ENCODE measurements at places on chromosomes 2 and 18.

DNA sequence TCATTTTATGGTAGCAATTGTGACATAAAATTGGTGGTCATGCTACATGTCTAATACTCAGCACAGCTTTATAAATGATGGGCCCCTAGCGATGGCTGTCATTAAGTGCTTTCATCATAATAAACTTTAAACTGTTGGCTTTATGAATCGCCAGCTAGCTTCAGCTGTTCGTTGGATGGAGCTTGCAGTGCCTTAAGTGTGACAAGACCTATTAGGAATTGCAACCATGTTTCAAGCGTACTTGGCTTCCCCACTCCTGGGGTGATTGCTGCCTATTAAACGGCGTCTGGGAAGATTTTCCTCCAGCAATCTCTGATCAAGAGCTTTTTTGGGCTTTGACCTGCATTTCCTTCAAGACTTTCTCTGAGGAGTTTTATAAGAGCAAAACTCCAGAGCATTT lies 164.5 kb upstream of the SIX3 start:
- DNase-seq, result no peak

DNA sequence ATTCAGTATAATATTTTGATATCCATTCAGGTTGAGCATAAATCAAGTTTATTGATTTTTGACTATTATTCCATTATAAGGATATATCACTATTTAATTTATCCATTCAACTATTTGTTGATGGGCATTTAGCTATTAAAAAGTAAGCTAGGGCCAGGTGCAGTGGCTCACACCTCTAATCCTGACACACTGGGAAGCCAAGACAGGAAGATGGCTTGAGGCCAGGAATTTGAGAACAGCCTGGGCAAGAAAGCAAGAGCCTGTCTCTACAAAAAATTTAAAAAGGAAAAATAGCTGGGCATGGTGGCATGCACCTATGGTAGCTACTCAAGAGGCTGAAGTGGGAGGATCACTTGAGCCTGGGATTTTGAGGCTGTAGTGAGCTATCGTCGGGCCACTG lies 183.5 kb downstream of the HNMT start:
- DNase-seq, result no peak

DNA sequence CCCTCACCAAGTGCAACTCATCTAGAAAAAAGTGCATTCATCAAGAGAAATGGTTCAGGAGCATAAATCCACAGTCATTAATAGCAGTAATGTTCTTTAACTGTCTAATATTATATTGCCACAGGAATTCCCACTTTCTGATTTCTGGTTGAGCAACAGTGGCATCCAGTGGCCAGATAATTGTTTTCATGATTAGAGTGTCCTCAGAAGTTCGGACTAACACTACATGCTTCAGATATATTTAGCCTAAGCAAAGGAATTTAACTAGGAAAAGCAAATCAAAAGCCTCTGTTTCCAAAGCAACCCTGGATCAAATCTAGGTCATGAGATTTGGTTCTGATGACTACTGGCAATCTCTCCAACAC lies 9.8 kb upstream of the ERBB4 start:
- peak; percentile 21 for DNase-seq

GRCh38 chr2:127101756-127102477 lies 5.0 kb downstream of the BIN1 start:
- no peak for DNase-seq

DNA sequence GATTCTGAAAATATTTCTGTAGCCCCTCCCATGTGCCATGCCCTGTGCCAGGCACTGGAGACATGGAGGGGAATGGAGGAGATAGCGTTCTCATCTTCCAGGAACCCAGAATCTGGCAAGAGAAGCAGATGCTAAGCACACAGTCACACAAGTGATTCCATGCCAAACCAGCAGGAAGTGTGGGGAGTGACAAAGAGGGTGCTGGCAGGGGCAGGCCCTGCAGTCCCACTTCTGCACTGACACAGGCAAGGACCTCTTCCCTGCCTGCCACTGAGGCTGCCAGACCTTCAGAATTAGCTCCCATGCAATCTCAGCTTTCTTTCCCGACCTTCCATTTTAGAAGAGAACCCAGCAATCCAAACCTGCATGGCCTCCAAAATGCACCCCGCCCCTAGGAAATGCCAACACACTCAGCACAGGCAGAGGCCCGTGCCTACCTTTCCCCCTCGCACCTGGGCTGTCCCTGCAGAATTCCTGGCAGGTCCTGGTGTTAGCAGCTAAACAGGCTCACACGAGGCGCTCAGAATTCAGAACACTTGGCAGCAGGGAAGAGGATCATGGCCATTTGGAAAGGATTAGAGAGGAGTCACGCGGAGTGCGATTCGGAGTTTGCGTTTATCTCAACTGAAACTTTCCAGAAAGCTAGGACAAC lies 155.3 kb downstream of the MSH2 start:
- DNase-seq, result no peak

DNA sequence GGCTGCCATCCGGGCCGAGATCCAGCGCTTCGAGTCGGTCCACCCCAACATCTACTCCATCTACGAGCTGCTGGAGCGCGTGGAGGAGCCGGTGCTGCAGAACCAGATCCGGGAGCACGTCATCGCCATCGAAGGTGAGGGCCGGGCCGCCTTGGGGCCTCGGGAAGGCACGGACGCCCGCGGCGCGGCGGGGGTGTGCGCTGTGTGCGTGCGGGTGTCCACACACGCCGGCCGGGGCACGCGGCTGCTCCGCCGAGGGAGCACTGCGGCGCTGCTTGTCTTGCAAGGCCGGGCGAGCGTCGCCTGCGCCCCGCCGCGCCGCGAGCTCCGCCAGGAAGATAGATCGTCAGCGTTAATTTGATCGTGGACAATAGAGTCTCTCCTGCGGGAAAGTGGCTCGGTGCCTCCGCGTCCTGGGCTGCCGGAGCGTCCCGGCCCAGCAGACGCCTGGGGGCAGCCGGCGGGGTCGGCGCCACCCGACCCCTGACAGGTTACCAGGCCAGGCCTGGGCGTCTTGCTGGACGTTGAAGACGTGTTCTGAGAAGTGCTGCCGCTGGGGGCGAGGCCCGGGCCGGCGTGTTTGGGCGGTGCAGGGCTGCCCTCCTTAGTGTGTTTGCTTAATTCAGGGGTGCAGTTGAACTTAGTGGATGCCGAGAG lies 1.0 kb downstream of the AGAP1 start:
- DNase-seq, result peak; percentile 73

- DNase-seq, result peak; percentile 37
These were observed 32.8 kb downstream of the TTC32 start for GRCh38 chr2:19868701-19869580.

GRCh38 chr2:164560902-164561301 lies 60.4 kb downstream of the GRB14 start:
- no peak for DNase-seq

DNA sequence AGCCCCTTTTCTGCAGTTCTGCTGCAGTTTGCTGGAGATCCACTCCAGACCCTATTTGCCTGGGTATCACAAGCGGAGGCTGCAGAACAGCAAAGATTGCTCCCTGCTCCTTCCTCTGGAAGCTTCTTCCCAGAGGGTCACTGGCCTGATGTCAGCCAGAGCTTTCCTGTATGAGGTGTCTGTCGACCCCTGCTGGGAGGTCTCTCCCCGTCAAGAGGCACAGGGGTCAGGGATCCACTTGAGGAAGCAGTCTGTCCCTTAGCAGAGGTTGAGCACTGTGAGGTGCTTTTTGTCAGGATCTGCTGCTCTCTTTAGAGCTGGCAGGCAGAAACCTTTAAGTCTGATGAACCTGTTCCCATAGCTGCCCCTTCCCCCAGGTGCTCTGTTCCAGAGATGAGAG lies 42.0 kb upstream of the MYL1 start:
- DNase-seq, result no peak

- DNase-seq, result no peak
These were observed 203.6 kb downstream of the NCKAP5 start for GRCh38 chr2:133364636-133365035.

DNA sequence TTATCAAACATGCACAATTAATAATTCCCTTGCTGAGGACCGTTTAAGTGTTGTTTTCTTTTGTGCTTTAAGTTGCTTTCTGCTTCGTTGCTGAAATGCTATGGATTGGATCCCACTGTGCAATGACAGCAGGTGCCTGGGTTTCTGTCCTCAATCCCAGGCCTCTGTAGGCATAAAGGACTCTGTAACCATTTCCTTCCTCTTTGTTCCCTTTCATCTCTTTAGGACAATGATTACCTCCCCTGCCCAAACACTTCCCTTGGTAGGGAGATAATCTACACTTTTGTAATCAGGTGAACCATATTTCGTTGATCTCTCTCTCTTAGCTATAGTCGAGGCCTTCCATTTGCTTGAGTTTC lies 58.6 kb upstream of the LYPD6B start:
- no peak for DNase-seq

DNA sequence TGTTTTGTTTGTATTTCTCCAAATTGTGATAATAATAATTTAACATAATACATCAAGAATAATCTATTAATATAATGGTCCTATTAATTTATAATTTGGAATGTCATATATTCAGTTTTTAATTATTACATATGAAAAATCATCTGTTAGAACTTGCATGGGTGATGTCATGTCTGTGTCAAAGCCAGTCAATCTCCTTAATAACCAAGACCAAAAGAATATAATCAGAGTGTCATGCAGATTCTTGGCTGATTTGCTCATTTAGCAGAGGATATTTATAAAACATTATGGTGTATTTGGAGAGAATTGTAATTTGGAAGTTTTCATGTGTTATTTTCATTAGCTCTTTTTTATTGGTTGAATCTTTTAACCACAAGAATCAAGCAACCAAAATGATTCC lies 96.4 kb downstream of the PIK3C3 start:
- no peak for DNase-seq

GRCh38 chr2:232237464-232237863 lies 141.1 kb upstream of the ALPP start:
- DNase-seq, result no peak

DNA sequence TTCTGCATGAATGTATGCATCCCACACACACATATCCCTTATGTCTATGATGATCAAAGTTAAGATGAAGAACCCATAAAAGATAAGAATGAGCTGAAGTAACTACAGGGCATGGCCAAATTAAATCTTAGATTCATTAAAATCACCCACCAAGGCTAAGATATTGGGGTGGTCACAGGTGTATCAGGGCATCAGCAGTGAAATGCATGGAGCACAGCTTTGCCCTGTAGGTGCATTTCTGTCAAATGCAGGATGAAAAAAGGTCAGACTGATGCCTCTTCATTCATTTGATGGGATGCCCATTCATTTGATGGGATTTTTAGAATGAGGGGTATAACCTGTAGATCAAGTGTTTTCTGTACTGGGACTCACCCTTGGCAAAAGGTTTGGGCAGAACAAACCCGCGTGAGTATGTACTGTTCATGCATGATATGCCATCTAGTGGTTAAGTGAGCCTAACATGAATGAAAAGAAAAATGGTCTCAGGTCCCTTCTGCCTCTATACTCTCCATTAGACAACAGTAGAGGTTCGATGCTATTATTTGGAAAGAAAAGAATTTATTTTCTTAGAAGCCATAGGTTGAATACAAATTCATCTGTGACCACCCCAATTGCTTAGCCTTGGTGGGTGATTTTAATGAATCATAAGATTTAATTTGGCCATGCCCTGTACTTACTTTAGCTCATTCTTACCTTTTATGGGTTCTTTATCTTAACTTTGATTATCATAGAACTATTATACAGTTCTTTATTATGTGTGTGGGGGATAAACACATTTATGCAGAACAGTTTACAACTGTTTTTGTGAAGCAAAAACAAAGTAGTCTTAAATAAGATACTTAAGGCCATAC lies 43.2 kb upstream of the NOSTRIN start:
- peak; percentile 53 for DNase-seq

- no peak for DNase-seq
These were observed 10.8 kb upstream of the MYO1B start for GRCh38 chr2:191234376-191234775.

- DNase-seq, result no peak
These were observed 17.9 kb upstream of the OTOF start for GRCh38 chr2:26495705-26496297.

- no peak for DNase-seq
These were observed 5.1 kb downstream of the SMIM21 start for GRCh38 chr18:75422341-75422910.

DNA sequence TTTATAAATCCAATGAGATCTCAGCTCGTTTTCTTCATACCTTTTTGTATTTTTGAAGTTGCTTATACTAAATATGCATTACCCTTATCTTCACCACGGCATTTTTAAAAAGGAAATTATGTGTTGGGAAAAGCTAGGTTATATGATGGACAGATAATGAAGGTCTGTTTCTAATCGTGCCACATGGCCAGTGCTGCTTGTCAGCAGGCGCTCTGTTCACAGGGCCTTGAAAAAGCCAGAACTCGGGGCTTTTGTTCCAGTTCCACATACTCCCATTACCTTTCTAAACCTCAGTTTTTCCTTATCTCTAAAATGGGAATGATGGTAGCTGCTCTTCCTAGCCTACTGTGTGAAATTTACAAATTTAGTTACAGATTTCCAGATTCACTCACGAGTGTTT lies 42.0 kb downstream of the EPAS1 start:
- no peak for DNase-seq

- no peak for DNase-seq
These were observed 178.9 kb upstream of the APCDD1 start for GRCh38 chr18:10275486-10275885.

Data from AG08396 (cell line).